ENCODE measurements at places on chromosomes 3 and 15. TPM values are rescaled to one million over a fixed set of nuclear protein-coding genes. Genes with fewer than 3 reads are reported as not detected.

The ZNF620 gene
- 6.6 TPM for total RNA-seq

The HIGD2B gene
- 0.07 TPM for total RNA-seq

The TTLL13 gene
- 0.04 TPM for total RNA-seq

The TRH gene
- total RNA-seq = not detected

The MTHFS gene
- 12.1 TPM for total RNA-seq

DNA sequence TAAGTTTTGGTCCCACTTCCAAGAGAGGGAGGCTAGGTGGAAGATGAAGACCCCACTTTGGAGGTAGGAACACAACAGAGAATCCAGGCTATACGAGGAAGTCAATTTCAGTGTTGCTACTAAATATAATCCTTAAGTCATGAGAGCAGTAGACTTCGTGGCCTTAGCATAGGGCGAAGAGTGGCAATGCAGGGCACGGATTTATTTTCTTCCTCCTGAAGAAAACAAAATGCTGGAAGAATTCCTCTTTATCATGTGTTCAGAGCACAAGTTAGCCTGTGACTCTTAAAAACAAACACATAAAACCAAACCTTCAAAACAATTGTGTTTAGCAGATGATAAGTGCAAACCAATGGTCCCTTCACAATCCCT, 19.4 kb downstream of the BCL2L10 start:
- no peak for DNase-seq

GRCh38 chr15:26711445-26711844, 61.4 kb downstream of the GABRB3 start:
- DNase-seq = no peak

- no peak for DNase-seq
Observed at GRCh38 chr3:141294301-141294700, 62.7 kb downstream of the PXYLP1 start.

DNA sequence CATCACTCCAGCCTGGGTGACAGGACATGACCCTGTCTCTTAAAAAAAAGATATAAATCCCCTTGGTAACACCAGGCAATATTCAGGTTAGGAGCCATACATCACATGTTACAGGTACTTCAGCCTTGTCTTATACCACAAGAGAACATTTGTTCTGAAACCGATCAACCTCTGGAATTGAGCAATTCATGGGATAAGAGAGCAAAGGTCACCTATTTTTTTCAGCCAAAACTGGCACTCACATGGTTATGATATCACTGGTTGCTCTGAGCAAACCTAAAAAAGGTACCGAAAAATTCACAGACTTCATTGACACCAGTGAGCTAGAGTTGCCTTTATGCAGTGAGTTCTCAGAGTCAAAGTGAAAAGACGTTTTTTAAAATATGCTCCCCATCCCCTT, 9.1 kb downstream of the SPICE1 start:
- no peak for DNase-seq

DNA sequence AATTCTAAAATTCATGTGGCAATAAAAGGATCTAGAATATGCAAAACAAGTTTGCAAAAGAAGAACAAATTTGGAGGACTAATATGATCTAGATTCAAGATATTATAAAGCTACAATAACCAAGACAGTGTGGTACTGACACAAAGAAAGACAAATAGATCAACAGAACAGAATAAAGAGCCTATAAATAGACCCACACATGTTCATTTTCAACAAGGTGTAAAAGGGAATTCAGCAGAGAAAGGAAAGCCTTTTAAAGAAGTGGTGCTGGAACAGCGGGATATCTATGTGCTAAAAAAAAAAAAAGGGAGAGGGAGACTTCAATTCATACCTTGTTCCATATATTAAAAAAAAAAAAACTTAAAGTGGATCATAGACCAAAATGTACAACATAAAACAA, 149.0 kb downstream of the WDR76 start:
- no peak for DNase-seq

GRCh38 chr15:26242565-26243071, 379.5 kb upstream of the ATP10A start:
- no peak for DNase-seq

- no peak for DNase-seq
Observed at GRCh38 chr3:196039359-196039758, 42.5 kb downstream of the TFRC start.

- no peak for DNase-seq
Observed at GRCh38 chr3:128706086-128706615, 19.8 kb upstream of the RAB7A start.

DNA sequence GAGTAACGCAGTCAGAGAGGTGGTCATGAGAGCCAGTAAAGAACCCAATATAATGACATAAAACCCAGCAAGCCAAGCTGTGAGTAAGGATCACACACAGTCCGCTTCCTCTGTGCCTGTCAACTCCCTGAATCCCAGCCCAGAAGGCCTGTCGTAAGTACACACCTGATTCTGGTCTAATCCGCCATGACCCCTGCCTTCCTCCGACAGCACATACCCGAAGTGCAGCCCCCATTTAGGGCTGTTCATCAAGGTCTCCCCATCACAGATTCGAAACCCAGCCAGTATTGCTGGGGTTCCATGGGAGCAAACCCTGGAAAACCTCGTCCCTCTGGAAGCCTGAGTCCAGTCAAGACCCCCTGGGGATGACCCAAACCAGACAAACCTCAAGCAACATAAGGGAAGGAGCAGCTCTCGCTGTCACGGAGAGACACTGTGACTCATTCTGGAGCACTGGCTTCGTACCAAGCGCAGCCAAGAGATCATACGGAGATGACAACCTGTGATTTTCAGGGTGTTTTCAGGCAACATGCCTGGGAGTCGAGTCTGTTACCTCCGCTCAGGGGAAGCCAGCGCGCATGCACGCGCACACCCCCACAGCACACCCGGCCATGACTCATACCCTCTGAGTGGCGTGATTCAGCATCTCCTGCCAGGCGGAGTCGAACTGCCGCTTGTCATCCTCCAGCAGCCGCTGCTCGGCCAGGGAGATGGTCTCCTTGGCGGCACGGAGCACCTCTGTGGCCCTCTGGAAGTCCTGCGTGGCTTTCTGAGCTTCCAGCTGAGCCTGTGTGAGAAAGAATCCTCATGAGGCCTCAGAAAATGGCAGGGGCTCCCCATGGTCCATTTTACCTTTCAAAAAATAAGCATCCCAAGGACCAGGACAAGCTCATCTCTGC, 63.0 kb downstream of the SH3BP5 start:
- DNase-seq = peak; percentile 78

- DNase-seq = no peak
Observed at GRCh38 chr15:52221730-52222129, 30.5 kb upstream of the GNB5 start.

GRCh38 chr15:42623951-42624350, 48.5 kb downstream of the STARD9 start:
- DNase-seq = no peak

DNA sequence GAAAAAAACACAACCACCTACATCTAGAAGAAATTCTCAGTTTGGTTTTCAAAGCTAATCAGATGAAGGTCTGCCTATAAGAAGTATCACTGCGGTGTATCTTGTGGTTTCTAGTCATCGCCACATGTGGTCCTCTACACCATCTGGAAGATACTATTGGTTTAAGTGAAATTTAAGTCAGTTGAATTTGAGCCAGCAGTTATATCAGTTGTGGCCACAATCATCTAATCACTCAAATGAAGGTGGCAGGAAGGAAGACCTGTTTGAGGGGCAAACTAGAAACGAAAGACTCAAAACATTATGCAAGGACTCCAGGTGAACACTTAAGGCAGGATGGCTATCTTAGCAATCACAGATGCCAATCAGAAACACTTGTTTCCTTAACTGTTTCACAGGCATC, 48.7 kb downstream of the ETV5 start:
- no peak for DNase-seq

GRCh38 chr15:32778391-32779176, 60.8 kb downstream of the GREM1 start:
- DNase-seq = no peak

DNA sequence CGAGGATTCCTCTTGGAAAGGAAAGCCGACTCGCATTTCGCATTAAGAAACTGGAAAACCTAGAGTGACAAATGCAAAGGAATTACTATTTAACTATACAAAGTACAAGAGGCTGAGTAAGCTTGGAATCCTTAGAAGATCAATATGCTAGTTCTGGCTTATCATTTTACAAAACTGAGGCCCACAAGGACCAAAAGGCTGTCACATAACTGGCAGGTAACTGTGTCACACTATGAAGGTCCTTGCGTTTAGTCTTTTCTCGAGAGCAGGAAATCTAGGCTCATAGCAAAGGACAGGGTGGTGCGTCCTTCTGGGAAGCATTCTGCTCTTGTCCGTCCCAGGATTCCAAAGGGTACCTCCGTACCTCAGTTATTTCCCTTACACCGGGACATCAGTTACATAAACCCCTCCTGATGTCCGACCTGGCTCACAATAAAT, 629 bp downstream of the RPL24 start:
- DNase-seq = no peak

Measured in pulmonary artery endothelial cell (primary cell).